ENCODE measurements at places on chromosomes 12 and 14.

DNA sequence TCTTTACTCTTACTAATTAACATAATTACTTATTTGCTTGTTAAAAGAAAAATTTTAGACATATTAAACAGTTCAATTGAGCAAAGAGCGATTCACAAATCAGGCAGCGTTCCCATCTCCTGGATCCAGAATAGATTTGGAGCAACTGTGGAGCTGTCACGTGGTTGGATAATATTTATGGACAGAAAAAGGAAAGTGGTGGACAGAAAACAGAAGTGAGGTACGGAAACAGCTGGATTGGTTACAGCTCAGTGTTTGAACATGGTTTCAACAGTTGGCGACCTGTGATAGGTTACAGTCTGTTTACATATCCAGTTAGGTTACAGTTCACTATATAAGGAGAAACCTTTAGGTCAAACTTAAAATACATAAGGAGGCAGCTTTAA lies 19.7 kb upstream of the FAM234B start:
- DNase-seq: no peak

DNA sequence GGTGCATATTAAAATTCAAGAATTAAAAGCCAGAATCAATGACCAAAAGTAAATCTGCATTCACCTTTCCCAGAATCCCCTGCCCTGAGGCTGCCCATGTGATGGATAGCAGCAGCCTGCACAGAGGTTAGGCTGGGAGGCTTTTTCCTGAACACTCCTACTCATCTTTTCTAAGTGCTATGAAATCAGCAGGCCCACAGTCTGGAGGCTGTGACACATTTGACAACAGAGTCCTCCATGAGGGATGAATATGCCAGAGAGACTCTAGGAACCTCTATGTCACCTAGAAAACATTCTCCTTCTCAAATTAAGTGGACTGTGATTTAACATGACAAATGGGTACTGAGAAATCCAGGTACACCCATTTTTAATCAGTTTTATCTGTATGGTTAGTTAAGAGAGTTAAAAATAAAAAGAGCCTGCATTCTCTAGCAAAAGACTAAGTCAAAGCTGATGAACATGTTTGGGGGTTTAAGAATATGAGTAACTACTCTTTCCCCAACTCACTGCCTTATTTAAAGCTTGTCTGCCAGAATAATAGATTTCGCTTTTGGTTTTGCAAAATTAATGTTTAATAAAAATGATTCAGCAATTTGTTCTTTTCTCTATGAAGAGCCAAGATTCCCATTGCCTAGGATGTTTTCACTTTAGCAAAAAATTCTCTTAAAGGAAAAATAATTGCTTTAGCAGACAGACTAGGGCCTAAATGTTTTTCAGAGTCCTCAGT lies 115.0 kb downstream of the RTN1 start:
- no peak for DNase-seq

GRCh38 chr14:31894351-31894750 lies 182.8 kb upstream of the ARHGAP5 start:
- no peak for DNase-seq

- DNase-seq: no peak
These were observed 105.1 kb upstream of the AMIGO2 start for GRCh38 chr12:47184813-47185212.

DNA sequence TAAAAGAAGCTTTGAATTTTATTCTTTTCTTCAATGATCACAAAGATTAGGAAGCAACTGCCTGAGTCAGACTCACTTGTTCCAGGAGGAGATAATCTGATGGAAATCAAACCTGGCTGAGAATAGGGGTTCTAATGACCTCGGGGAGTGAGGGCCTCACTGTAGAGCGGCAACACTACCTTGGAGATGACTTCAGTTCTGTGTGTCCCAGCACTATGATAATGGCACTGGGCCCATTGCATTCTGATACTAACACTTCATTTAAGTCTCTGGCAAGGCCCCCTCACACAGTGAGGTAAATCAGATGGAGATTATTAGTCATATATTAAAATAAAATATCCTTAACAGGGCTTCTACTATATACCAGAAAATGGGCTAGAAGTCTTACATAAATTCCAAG lies 233.3 kb upstream of the EGLN3 start:
- DNase-seq: no peak

DNA sequence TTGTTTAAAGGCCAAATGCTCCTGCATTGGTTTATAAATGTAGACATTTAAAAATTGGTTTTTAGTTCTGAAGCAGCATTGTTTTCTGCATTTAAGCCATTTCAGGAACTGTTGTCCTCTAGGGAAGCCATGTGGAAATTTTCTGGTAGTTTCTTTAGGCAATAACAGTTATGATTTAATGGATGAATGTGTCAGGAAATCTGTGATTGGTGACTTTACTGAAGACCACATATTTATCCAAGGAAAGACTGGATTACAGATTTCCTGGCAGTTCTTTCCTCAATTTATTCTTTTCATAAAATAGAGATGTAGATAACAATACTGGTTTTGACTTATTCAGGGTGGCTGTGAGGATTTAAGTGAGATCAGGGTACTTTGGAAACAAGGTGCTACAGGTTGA lies 27.6 kb downstream of the TBC1D15 start:
- DNase-seq: no peak

- no peak for DNase-seq
These were observed 9.7 kb upstream of the ERC1 start for GRCh38 chr12:981176-981828.

- peak; percentile 68 for DNase-seq
These were observed 521 bp downstream of the MAP4K5 start for GRCh38 chr14:50531595-50532501.

DNA sequence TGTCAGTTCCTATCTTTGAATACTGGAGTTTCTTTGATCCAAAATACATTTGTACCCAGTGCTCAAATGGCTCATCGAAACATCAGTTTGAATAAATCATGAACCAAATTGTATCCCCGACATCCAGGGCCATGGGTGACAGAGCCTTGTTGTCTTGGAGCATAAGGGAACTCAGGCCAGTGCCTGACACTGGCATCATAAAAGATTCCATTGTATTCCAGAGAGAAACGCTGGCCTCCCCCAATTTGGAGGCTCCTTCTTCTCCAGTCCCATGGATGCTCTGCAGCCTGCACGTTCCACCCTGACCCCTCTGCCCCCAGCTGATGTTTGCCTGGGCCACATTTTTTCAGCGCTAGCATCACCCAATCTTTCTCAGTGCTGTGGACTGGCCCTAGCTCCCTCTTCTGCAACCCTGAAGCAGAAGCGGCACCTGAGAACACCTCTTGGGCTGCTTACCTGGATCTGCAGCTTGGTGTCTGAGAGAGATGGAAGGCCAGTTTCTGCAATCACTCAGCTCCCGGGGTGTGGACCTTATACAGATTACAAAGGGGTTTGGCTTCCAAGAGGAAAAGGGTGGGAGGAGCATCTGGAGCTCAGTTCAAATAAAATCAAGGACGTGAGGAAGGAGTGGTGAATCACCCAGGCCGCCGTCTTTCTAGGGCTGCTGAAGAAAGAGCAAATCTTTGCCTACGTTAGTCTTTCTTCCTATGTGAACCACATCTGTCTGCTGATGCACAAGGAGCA lies at the start of gene RNASE1:
TSS of gene RNASE1 (minus strand) at position 504 of the 744 bp plus-strand sequence. CDS start 776 bp downstream, outside the sequence.
- no peak for DNase-seq

- DNase-seq: no peak
These were observed 43.1 kb upstream of the FKBP4 start for GRCh38 chr12:2751686-2752085.

DNA sequence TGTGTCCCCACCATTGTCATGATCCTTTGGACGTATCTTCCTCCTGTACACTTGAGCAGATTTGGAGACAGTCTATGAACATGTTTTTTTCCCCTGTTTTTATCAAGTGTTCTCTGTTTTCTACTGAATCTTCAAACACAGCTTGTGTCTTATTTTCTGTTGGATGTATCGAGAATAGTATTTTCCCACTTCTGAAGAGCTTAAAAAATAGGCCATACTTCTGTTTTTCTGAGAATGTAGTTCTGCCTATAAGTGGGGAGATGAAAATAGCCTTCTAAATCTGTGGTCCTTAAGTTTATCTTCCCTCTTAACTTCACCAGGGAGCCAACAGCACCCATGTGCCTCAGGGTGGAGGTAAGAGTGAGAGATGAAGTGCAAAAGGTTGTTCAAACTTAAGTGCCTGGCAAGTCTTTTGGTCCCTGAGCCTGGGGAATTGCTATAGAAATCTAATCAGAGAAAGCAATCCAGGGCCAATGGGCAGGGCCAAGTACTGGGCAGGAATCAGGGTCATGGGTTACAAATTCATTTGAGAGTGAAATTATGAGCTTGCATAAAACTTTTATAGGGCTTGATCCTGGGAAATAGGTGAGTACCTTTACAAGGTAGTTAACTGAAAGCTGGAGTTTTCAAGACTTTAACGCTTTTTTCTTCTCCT lies 58.9 kb downstream of the ARF6 start:
- no peak for DNase-seq

DNA sequence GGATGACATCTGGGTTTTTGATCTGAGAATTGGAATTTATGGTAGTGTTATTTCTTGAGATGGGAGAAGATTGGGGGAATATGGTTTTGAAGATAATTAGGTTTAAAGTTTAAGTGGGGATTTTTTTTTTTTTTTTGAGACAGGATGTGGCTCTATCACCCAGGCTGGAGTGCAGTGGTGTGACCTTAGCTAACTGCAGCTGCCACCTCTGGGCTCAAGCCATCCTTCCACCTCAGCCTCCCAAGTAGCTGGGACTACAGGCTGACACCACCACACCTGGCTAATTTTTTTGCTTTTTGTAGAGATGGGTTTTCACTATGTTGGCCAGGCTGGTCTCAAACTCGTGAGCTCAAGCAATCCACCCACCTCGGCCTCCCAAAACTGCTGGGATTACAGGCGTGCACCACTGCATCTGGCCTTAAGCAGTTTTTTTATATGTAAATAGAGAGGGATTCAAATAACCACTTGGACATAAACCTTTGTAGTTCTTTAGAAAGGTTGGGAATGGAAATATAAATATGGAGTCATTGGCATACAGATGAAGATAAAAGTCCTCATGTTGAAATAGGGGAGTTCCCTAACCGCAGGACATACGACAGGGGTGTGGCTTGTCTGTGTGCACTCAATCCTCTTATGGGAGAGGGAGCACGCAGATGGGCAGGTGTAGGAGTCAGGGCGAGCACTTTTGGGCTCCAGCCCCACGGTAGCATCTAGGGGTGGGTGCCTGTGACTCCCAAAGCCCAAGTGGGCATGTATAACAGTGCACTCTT lies 4.7 kb downstream of the LIN52 start:
- peak; percentile 4 for DNase-seq

GRCh38 chr12:111100003-111100402 lies 179.6 kb upstream of the MYL2 start:
- DNase-seq: no peak

DNA sequence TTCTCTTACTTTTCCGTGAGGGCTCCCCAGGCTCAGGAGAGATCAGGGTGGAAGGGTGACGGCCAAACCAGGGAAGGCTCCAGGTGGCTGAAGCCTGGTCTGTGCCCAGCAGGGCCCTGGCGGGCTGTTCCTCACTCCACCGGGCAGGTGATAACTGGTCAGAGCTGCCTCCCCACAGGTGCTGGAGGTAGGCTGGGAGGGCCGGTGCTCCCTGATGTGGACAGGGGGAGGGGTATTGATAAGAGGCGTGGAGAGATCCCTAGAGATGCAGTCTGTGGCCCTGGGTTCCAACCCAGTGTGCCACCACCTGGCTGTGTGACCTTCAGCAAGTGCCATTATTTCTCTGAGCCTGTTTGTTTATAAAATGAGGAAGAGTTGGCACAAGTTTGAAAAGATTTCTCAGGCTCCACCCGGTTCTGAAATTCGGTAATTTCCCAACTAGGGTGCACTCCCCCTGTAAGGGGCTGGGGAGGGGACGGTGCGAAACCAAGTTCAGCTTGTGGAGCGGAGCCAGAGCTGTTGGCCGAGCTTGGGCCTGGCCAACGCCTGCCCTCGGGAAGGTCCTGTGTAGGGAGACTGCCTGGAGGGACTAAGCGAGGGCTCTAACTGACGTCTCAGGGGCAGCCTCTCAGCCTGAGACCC lies 1.0 kb upstream of the NR4A1 start:
- DNase-seq: no peak

DNA sequence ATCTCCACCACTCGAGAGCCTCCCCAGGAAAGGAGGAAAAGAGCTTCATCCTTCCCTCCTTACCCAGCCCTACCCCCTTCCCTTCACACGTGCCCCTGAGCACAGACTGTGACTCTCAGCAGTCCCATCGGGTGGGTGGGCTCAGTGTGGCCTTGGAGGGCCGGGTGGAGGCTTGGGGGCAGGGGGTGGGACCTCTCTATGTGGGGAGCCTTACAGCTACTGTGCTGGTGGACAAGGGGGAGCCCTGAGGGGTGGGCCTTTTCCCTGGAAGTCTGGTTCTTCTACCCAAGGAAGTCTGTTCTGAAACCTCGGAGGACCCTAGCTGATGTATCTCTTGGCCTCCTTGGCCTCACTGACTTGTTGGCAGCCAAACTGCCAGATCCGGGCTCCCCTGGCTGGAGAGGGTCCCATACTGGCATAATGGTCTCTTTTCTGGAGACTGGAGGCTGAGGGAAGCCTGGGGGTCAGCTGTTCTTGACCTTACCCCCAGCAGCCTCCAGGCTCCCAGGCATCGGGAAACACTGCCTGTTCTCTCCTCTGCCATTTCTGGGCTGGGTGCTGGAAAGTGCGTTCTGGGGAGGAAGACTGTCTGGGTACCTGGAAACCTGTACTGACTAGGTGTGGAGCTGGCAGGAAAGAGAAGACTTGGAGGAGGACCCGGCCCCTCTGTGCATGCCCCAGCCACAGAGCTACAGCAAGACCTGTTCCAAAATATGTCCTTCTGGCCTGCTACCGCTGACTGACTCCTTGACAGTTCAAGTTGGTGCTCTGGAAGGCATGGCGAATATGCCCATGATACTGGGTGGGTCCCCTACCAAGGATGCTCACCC lies 7.6 kb downstream of the VASH1 start:
- no peak for DNase-seq

DNA sequence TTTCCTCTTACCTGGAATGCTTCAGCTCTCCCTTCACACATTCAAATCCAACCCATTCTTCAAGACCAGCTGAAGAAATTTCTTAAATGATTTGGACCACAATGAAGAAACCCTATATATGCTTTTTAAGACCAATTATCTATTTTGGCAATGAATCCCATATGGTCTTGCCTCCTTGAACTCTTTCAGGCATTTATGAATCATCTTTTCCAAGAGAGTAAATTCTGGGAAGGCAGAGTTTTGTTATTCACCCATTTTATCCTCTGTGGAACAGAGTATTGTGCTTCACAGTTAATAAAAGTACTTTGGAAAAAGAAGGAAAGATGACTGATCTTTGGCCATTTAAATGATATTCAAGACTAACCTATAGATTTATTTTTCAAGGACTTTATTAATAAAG lies 14.0 kb downstream of the GIT2 start:
- no peak for DNase-seq
